ENCODE measurements at places on chromosomes 6 and 20.

DNA sequence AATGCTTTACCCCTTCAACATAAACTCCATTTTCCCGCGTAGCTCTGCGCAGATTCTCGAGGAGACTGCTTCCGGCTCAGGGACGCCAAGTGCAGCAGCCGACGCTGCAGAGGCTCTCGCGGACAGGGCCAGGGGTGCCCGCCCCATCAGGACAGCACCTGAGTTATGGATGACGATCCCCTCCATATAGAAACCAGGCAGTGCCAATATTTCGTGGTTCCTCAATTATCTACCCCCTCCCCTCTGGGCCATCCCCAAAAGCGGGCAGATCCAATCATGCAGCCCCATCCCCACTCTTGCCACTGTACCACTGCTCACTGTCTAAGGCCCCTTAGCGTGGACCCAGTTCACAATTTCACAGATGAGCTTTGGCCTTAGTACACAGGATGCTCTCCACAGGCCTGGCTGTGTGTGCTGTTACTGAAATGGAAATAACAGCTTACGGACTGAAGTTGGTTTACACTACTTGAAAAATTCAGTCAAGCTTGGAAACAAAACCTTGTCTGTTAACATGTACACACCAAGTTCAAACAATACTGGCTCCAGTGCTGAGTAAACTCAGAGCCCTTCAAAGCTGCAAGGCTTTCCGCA is 74.5 kb downstream of the DACT2 start:
- no peak for DNase-seq

DNA sequence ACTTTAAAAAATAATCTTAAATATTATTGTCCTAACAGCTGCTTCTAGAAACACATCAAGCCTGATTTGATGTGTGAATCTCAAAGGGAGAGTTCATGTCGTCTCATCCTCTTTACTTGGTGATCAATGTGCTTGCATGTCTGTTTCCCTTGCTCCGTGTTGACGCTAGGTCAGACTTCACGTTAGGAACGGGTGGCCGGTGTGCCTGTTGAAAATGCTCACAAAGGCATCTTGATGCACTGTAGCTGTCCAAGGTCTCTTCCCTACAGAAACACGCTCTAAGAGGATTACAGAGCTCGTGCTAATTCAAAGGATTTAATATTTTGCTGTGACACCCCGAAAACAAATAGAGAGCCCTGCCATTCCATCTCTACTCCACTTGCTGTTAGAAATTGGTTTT is 84.6 kb downstream of the ID4 start:
- DNase-seq = no peak

GRCh38 chr6:132961610-132962009 is 147.2 kb downstream of the RPS12 start:
- peak; percentile 3 for DNase-seq

DNA sequence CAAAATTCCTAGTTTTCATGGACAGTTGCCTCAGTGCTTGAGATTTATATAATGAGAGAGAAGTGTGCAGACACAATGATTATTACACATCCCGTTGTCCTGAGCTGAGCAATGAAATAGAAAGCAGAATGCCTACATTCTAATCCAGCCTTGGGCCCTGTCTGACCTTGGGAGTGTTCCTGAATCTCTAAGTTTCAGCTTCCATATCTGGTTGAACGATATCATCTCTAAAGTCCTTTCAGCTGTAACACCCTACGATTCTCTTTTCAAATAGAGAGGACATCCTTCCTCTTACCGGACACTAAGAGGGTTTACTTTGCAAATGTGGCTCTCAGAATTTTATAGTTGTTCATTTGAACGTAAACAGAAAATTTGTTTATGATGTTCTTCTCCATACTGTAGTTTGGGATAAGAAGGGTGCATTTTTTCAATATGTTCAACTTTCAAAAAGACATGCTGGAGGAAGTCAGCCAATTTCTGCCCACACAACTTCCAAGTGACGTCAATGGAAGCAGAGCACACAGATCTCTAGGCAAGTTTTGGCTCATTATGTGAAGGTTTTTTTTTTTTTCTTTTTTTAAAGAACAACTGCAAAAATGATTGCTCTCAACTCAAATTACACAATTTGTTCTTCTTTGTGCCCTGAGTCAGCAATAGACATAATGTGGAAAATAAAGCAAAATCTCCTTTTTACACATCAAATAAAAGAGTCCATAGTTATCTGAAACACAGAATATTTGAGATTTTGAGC is 50.4 kb downstream of the PDE7B start:
- no peak for DNase-seq

DNA sequence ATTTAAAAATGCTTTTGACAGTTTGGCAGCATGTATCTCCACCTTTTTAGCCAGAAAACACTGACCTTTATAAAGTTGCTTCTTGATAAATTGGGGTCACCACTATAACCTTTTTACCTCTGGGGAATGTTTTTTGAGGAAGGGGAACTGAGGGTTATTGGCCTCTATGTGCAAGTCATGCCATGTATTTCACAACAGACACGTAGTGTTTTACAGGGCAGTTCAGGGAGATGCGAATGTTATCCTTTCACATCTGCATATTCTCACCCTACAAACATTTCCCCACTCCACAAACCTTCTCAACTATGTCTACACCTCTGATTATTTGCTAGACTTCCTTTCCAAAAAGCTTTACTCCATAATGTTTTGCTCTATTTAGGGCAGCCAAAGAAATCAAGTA is 17.0 kb upstream of the SLA2 start:
- no peak for DNase-seq

DNA sequence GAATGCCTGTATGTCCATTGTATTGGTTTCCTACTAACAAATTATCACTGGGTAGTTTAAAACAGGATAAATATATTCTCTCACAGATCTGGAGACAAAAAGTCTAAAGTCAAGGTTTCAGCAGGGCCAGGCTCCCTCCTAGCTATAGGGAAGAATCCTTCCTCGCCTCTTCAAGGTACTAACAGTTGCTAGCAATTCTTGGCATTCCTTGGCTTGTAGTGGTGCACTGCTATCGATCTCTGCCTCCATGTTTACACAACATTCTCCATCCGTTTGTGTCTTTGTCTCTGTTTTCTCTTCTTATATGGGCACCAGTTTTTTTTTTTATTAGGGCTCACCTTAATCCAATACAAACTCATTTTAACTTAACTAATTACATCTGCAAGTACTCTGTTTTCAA is 48.9 kb downstream of the OR2B6 start:
- no peak for DNase-seq

GRCh38 chr6:149111556-149112115 is 205.9 kb upstream of the TAB2 start:
- DNase-seq = peak; percentile 53

DNA sequence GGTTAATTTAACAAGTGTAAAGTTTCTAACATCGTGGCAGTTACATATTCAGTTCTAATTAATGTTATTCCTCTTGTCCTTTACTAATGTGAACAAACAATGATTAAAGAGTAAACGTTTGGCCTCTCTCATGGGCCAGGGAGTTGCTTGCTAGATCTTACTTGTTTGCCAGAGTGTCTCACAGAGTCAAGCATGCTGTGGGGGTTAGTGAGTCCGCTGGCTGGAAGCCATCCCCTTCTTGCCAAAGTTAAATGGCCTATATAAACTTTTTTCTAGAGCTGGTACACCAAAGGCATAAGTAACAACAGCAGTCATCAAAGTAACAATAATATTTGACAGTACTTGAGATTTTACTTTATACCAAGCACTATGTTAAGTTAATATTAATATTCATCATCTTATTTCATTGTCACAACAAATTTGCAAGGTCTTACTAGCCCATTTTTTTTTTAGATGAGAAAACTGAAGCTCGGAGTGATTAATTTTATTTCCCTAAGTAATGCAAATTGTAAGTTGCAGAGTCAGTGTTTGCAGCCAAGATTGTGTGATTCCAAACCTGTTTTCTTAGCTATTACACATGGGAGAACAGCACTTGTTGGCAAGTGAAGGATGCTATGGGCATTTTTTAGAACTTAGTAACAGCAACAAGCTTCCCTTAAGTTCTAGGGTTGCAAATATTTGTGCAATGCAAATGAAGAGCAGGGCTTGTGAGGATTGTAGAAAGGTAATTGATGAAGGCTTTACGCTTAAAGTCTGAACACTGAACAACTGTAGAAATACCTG is 224.5 kb downstream of the RFPL4B start:
- DNase-seq = no peak

DNA sequence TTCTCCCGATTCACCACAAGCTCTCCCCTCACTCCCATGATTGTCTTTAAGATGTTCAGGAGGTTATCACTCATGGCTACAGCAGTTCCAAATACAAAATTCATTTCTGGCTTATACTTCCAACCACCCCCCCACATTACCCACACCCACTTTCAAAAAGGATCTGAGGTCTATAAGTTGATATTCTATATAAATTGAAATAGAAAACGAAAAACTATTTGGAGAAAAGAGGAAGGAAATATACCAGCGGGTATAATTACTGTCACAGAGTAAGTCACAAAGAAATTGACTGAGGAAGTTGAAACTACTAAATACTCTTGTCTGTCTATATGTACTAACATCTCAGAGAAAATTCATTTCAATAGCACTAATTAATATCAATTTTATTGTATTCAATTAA is 112.7 kb upstream of the TNFAIP3 start:
- peak; percentile 51 for DNase-seq

DNA sequence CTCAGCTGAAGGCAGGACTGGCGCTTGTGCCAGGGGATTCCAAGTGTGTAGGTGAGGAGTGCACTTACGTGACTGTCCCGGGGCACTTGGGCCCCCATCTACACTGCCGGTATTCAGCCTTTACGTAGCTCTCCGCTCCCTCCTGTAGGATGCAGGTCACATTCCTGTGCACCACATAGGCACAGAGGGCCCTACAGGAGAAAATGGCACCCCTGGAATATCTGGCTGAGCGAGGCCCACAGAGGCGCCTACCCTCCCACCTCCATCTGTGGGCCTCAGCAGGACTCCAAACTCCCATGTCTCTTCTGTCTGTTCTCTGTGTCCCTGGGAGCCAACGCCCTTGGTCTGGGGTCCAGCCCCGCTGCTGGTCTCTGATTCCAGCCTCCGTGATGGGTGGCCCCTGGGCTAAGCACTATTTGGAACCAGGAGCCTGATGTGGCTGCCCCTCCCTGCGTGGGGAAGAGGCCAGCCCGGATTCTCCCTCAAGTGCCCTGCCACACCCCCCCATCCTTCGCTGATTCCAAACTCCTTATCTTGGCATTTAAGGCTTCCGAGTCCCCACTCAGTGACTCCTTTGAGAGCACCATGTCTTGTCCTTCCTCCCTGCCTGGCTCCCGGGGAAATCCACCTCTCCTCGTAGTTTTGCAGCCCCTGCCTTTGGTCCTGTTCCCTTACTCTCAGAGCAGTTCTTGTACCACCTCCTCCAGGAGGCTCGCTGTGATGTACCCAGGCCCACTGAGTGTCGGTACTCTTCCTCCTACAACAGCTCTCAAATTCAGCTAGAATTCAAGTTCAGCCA is 1.5 kb downstream of the EMILIN3 start:
- no peak for DNase-seq

- no peak for DNase-seq
Measured at GRCh38 chr6:8274226-8274625, 161.1 kb downstream of the SLC35B3 start.

GRCh38 chr20:60802676-60803075 is 449.4 kb upstream of the CDH4 start:
- no peak for DNase-seq

DNA sequence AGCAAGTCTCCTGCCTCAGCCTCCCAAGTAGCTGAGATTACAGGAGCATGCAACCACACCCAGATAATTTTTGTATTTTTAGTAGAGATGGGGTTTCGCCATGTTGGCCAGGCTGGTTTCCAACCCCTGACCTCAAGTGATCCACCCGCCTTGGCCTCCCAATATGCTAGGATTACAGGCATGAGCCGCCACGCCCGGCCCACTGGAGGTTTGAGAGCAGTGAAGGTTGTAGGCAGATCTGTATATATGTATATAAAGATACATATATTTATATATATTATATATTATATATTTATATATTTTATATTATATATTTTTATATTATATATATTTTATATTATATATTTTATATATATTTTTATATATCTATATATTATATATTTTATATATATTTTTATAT is 38.2 kb upstream of the TTPAL start:
- DNase-seq = no peak

- peak; percentile 39 for DNase-seq
Measured at GRCh38 chr6:138499303-138500018, at the start of gene NHSL1. Gene NHSL1 (minus strand): TSS chr6:138499494. CDS start chr6:138499290, 204 bp downstream.

DNA sequence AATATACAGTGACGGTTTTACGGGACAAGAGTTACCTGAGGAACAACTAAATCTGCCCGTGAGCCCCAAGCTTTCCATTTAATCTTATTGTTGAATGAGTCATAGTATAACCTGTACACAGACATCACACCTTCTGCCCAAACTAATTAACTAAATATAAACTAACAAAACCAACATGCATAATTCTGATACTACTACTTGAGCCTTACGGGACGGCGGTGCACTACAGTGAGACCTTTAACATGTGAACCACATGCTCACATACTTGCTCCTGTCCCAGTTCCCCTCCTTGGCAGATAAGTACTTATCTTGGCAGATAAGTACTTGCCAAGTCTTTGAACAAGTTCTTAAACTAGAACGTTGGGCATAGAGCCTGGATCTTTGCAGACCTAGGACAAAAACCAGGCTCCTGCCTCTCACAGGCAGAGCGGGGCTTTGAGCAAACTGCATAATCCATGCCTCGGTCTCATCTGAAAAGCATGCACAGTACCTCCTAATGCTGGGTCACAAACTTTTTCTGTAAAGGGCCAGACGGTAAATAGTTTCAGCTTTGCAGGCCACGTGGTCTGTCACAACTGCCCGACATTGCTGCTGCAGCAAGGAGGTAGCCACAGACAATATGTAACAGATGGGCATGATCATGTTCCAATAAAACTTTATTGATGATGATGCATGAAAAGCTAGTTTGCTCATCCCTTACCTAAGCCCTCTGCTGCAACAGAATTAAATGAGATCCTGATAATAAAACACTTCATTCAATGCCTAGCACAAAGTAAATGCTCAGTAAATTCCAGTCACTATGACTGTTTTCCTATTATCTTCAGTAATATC is 23.0 kb downstream of the ZNF217 start:
- DNase-seq = no peak

All from germinal center (tissue), 1 donor.